Natural killer cell treated with Interleukin-12 subunit alpha and Interleukin-12 subunit beta and Interleukin-15 and Interleukin-18, amount 100 ng/mL, for 72 hours (primary cell): ENCODE measurements at places on chromosomes 2 and 18. TPM values are rescaled to one million over a fixed set of nuclear protein-coding genes. Genes with fewer than 3 reads are reported as not detected.

The BMP10 gene
- not detected for total RNA-seq

DNA sequence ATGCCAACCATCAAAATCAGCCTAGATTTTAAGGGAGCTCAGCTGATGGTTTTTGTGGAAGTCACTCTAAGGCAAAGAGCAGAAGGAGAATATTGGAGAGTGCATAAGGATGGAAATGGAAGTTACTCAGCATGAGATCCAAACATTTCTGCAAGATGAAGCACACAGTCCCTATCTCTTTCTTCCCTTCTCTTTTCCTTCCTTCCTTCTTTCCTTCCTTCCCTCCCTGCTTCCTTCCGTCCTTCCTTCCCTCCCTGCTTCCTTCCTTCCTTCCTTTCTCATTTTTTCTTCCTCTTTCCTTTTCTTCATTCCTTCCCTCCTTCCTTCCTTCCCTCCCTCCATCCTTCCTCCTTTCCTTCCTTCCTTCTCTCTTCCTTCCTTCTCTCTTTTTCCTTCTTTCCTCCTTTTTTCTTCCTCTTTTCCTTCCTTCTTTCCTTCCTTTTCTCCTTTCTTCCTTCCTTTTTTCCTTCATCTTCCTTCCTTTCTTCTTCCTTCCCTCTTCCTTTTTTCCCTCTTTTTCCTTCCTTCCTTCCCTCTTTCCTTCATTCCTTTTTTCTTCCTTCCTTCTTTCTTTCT lies 727.9 kb upstream of the CDH2 start:
- no peaks in the 10 kb centered on the region for H3K36me3 ChIP-seq
- no peak overlapping the region for H3K27ac ChIP-seq
- H3K4me1 ChIP-seq: no peaks in the 10 kb centered on the region
- no peak overlapping the region for H3K4me3 ChIP-seq

- peak; percentile 75 for DNase-seq
- H3K4me1 ChIP-seq: peaks cover 5% of the 10 kb centered on the region
- no peak overlapping the region for H3K4me3 ChIP-seq
- H3K27me3 ChIP-seq: peaks cover 54% of the 10 kb centered on the region
- H3K36me3 ChIP-seq: no peaks in the 10 kb centered on the region
Observed at GRCh38 chr2:218852911-218853667, 6.5 kb upstream of the WNT6 start.

DNA sequence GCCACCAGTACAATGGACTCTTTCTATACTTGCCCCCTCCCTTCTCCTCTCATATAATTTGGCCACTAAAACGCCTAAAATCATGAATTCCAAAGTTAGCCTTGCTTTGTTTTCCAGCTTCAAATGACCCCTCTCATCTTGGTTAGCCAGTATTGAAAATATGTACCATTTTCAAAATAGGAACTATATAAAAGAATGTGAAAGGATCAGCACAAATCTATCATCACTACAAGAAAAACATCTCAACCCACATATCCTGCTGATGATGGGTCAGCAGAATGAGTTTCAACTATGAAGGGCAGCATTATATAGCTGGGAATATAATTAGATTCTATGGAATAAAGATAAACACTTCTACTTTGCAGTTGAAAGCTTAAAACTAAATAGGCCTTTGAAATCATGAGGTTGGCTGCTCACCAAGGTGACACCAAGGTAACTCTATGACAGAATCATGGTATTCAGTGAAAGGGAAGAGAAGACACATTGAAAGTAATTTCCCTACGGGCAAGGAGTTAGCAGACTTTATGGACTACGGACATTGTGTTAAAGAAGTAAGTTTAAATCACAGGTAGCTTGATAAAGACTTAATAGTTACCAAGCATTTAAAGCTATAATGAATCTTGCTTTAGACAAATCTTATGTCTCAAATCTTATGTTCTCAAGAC lies 873.0 kb downstream of the CPS1 start:
- DNase-seq: no peak
- H3K27me3 ChIP-seq: no peaks in the 10 kb centered on the region
- no peaks in the 10 kb centered on the region for H3K4me1 ChIP-seq
- no peak overlapping the region for H3K27ac ChIP-seq

- H3K4me3 ChIP-seq: no peak overlapping the region
- DNase-seq: no peak
- no peaks in the 10 kb centered on the region for H3K27me3 ChIP-seq
- H3K4me1 ChIP-seq: no peaks in the 10 kb centered on the region
- no peak overlapping the region for H3K27ac ChIP-seq
Observed at GRCh38 chr2:36403675-36404230, 48.2 kb downstream of the CRIM1 start.

The IL1R2 gene
- not detected for total RNA-seq

The CKAP2L gene
- total RNA-seq: 26.8 TPM

- DNase-seq: no peak
- no peaks in the 10 kb centered on the region for H3K36me3 ChIP-seq
- H3K27ac ChIP-seq: no peak overlapping the region
- H3K4me1 ChIP-seq: no peaks in the 10 kb centered on the region
Observed at GRCh38 chr2:170324640-170325046, 146.7 kb downstream of the MYO3B start.

DNA sequence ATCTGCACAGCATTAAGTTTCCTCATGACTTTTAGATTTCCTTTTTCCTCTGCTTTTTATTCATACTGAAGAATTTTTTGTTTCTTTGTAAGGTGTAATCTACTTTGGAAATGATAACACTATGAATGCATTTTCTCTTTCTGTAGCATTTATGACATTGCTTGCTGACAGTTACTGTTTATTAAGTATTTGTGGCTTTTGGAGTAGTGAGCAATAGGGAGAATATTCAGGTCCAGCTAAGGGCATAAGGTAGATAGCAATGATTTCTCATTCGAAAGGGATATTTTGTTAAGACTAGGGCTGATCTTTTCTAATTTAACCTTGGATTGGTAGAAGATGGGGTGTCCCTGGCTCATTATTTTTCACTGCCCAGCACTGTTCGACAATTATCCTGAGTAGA lies 80.3 kb downstream of the XRCC5 start:
- DNase-seq: no peak
- peaks cover 58% of the 10 kb centered on the region for H3K4me1 ChIP-seq
- H3K27me3 ChIP-seq: no peaks in the 10 kb centered on the region
- H3K4me3 ChIP-seq: no peak overlapping the region
- H3K27ac ChIP-seq: no peak overlapping the region

- H3K27ac ChIP-seq: no peak overlapping the region
- DNase-seq: no peak
- H3K4me3 ChIP-seq: no peak overlapping the region
- H3K4me1 ChIP-seq: no peaks in the 10 kb centered on the region
Observed at GRCh38 chr2:21657445-21657844, 533.7 kb downstream of the TDRD15 start.

The MOGAT1 gene
- not detected for total RNA-seq

The ANKRD23 gene
- total RNA-seq: 7.4 TPM

GRCh38 chr2:240442891-240443715 lies 7.6 kb downstream of the GPC1 start:
- H3K4me1 ChIP-seq: no peaks in the 10 kb centered on the region
- no peaks in the 10 kb centered on the region for H3K36me3 ChIP-seq
- H3K27ac ChIP-seq: no peak overlapping the region
- no peak overlapping the region for H3K4me3 ChIP-seq

The HOXD11 gene
- total RNA-seq: not detected

The TEX261 gene
- 83.5 TPM for total RNA-seq

DNA sequence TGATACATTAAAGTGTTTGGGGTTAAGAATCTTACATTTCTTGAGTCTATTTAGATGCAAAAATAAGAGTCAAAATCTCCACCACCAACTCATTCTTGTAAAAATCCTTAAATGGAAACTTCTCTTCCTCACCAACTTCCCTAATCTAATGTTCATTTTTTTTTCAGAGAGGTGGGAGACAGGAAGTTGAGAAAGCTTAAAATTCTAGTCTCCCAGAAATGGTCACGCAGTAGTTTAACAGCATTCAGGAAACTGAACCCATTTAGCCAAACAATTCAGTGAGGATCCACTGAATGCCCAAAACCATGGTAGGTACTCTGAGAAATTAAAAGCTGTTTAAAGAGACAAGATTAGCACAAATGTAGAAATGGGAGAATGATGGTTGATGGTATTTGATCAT lies 69.0 kb downstream of the TXNL1 start:
- peaks cover 7% of the 10 kb centered on the region for H3K27me3 ChIP-seq
- no peaks in the 10 kb centered on the region for H3K4me1 ChIP-seq
- no peak overlapping the region for H3K4me3 ChIP-seq
- H3K27ac ChIP-seq: no peak overlapping the region
- DNase-seq: no peak

The PJVK gene
- total RNA-seq: 1.5 TPM

GRCh38 chr2:189954989-189955388 lies 107.5 kb downstream of the MSTN start:
- no peak overlapping the region for H3K4me3 ChIP-seq
- H3K27ac ChIP-seq: no peak overlapping the region
- H3K36me3 ChIP-seq: no peaks in the 10 kb centered on the region
- DNase-seq: no peak
- no peaks in the 10 kb centered on the region for H3K27me3 ChIP-seq
- H3K4me1 ChIP-seq: no peaks in the 10 kb centered on the region

The ZNF512 gene
- total RNA-seq: 24.0 TPM

- peaks cover 3% of the 10 kb centered on the region for H3K27me3 ChIP-seq
- DNase-seq: no peak
- H3K4me1 ChIP-seq: peaks cover 3% of the 10 kb centered on the region
- H3K4me3 ChIP-seq: no peak overlapping the region
- no peak overlapping the region for H3K27ac ChIP-seq
Observed at GRCh38 chr2:128219891-128220290, 98.8 kb downstream of the HS6ST1 start.

- DNase-seq: no peak
- no peak overlapping the region for H3K27ac ChIP-seq
- no peak overlapping the region for H3K4me3 ChIP-seq
- H3K27me3 ChIP-seq: peaks cover 21% of the 10 kb centered on the region
- H3K4me1 ChIP-seq: peaks cover 4% of the 10 kb centered on the region
Observed at GRCh38 chr18:23916338-23916737, 98.2 kb upstream of the TTC39C start.

The RAB17 gene
- not detected for total RNA-seq

- no peaks in the 10 kb centered on the region for H3K36me3 ChIP-seq
- H3K4me3 ChIP-seq: peak overlapping the region; percentile 47
- peaks cover 19% of the 10 kb centered on the region for H3K4me1 ChIP-seq
- DNase-seq: no peak
- peak overlapping the region; percentile 86 for H3K27ac ChIP-seq
Observed at GRCh38 chr2:167862782-167863181, 384.6 kb downstream of the STK39 start.

DNA sequence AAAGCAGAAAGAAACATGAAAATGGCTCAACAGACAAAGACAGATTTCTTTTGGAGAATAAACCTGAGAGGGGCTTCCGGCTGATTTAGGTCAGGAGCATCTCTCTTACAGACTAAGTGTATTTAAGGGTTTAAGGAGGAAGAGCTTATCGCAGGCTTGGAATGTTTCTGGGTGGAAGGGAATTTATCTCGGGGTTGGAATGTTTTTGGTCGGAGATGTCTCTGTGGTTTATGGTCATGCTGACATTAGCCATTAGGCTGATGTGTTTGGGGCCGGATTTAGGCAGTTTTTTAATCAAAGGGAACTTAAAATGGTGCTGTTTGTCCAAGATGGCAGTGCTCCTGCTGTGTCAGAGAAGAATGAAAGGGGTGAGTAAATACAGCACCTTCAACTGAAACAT lies 14.4 kb upstream of the PSMA8 start:
- no peak overlapping the region for H3K4me3 ChIP-seq
- no peak overlapping the region for H3K27ac ChIP-seq
- H3K4me1 ChIP-seq: peaks cover 8% of the 10 kb centered on the region
- peaks cover 9% of the 10 kb centered on the region for H3K36me3 ChIP-seq

DNA sequence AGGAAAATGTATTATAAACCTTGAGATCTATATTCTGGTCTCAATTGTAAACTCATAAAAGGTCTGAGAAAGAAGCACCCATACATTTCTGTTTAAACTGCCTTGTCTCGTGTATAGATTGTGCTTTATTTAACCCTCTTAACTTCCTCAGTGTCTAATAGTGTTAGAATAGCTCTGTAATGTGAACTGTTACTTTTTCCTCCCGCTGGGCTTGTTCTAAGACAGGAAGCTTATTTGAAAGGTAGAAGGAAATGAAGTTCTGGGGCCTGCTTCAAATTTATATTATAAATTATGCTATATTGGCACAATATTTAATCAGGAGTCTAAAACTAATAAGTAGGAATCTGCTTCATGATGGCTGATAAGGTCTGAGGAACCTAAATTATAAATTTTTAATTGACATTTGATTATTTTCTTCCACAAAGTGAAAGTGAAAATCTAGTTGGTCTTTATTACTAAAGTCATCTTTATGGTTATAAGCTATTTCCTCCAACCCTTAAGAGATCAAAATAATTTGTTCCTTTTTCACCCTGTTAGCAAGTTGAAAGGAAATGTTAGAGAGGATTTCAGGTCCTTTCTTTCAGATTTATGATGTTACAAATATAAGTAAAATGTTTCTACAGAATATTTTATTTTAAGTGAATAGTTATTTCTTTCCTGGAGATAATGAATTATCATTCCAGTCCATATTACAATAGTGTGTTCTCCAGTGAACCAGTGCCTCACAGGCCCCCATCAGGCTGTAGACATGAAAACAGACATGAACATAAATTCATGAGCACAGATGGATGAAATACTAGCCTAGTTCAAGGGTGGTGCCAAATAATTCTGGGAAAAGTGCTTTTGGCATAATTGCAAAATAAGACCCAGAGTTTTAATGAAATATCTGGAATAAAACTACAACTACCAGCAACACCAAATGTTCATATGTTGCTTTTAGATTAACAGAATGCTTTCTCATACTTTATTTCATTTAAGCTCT lies 7.9 kb downstream of the MFSD6 start:
- no peak for DNase-seq
- H3K27ac ChIP-seq: peak overlapping the region; percentile 82
- H3K27me3 ChIP-seq: no peaks in the 10 kb centered on the region
- peaks cover 45% of the 10 kb centered on the region for H3K4me1 ChIP-seq
- H3K4me3 ChIP-seq: peak overlapping the region; percentile 73

The IL37 gene
- not detected for total RNA-seq

- H3K27ac ChIP-seq: no peak overlapping the region
- H3K4me1 ChIP-seq: no peaks in the 10 kb centered on the region
- DNase-seq: no peak
Observed at GRCh38 chr18:57029761-57030160, 117.1 kb upstream of the BOD1L2 start.

The XIRP2 gene
- total RNA-seq: not detected

DNA sequence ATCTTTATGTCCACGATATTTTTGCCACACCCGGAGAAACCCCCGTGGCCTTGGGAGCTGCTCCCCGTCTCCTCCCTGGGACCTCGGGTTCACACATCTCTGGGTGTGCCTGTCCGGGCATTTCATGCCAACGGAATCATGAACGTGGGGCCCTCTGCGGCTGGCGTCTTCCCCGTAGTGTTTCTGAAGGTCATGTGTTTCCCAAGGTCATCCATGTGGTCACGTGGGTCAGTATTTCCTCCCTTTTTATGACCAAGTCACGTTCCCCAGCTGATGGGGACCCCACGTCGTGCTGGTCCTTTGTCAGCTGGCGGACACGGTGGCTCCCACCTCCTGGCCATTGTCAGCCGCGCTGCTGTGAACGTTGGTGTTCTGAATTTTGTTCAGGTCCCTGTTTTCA lies 135.7 kb downstream of the NFATC1 start:
- peaks cover 4% of the 10 kb centered on the region for H3K27me3 ChIP-seq
- no peak overlapping the region for H3K27ac ChIP-seq
- no peaks in the 10 kb centered on the region for H3K36me3 ChIP-seq

- DNase-seq: no peak
- no peaks in the 10 kb centered on the region for H3K36me3 ChIP-seq
- H3K27me3 ChIP-seq: peaks cover 10% of the 10 kb centered on the region
- H3K4me1 ChIP-seq: no peaks in the 10 kb centered on the region
- H3K4me3 ChIP-seq: no peak overlapping the region
Observed at GRCh38 chr2:205613970-205614559, 68.2 kb upstream of the NRP2 start.

The CMPK2 gene
- total RNA-seq: 6.4 TPM

- no peaks in the 10 kb centered on the region for H3K36me3 ChIP-seq
- H3K4me1 ChIP-seq: no peaks in the 10 kb centered on the region
- peaks cover 10% of the 10 kb centered on the region for H3K27me3 ChIP-seq
- H3K27ac ChIP-seq: no peak overlapping the region
Observed at GRCh38 chr2:219619235-219619634, 8.2 kb upstream of the SLC4A3 start.
